ENCODE measurements at places on chromosomes 7 and 10.

- no peak for DNase-seq
Measured at GRCh38 chr7:122827763-122828162, 58.5 kb downstream of the CADPS2 start.

DNA sequence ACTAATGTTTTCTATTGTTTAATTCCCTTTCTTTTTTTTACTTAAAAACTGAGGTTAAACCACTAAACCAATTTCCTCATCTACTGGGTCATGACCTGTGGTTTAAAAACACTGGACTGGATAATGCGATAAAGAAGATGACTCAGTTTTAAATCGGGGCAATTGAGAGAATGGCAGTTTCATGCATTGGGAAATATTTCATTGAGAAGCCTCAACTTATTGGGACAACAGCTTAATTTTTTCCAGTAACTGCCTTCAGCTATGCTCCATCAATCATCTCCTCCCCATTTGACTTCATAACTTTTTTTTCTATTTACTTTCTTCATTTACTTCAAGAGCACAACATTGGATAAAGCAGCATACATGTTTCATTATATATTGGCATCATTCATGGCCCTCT is 61.8 kb upstream of the MET start:
- no peak for DNase-seq

DNA sequence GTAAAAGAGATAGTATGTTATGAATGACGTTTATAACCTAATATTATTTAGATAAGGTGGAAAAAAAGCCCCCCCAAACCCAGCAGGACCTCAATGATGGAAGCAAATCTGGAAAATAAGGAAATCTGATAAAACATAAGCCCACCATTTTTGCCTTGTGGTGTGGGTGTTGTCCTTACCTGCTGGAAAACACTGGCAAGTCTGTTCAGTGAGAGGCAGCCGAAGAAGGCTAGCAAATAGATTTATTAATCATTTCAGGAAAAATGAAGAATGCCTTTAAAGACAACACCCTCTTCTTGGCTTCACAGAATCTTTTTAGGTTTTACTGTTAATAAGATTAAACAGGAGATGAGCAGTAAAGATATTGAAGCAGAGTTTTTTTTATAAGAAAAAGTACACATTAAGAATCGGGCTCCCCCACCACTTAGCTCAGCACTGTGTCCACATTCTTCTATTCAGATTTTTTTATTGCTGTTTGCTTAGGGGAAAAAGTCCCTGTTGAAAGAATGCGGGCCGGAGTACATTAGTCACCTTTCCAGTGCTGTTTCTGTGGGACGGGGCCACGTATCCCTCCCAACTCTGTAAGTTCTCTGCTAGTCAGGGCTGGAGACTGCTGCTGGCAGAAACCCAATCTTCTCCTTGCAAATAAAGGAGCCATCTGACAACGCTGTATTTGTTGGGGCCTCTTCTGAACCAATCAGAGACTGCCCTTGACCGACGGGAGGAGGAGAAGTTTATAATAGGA is 104.1 kb downstream of the EVX1 start:
- no peak for DNase-seq

DNA sequence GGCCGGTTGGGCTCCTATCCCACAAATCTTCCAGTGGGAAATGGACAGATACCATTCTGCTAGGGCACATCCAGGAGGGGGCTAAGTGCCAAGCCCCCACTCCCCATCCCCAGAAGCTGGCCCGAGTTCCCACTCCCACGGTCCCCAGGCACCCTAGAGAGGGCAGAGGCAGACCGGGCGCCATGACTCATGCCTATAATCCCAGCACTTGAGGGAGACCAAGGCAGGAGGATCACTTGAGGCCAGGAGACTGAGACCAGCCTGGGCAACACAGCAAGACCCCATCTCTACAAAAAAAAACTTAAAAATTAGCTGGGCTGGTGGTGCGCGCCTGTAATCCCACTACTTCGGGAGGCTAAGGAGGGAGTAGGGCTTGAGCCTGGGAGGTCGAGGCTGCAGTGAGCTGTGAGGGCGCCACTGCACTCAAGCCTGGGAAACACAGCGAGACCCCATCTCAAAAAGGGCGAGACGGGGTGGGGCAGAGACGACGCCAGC is 870 bp downstream of the GNA12 start:
- no peak for DNase-seq

DNA sequence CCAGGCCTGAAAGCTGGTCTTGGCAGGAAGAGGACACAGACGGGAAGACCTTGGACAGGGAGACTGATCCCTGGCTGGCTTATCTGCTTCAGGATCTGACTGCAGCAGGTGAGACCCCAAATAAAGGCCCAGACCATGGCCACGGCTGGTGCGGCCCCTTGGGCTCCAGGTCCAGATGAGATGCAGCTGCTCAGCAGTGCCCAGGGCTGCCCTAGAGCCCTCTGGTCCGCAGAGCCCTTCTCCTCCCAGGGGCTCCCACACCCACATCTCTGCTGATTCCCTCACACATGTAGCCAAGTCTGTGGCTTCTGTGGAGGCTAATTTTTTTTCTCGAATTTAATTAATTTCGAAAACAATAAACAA is 46.3 kb downstream of the VIPR2 start:
- DNase-seq, result no peak

GRCh38 chr7:391961-392524 is 102.1 kb downstream of the FOXL3 start:
- DNase-seq, result no peak

GRCh38 chr7:117731455-117731854 is 141.8 kb downstream of the CTTNBP2 start:
- no peak for DNase-seq

DNA sequence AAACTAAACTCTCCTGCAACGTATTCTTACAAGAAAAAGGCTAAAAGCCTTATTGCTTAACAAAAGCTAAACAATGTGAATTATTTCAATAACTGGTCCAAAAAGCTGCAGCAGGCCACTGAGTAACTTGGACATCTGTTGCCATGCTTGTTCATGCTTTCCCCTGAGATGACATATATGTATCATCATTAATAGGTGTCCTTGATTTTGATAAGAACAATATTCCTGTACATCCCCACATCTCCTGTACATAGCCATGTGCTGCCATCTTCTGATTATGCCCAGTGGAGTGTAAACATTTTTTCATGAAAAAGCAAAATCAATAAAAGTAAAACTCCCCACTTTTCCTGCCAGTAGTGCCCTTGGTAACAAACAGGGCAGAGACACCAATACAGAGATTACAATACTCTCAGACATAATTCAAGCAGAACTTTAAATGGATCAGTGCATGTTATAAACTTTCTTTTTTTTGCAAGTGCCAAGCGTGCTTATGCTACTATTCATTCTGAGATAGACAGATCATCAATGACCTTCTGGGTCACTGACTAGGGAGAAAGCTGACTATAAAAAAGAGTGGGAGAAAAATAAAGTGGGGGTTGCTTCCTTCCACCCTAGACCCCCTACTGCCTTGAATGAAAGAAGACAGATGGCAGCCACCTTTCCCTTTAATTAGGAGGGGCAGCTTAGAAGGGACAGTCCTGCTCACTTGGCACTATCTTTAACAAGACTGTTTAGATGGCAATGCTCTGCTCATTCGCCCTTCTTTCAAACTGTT is 205.5 kb upstream of the KLF14 start:
- DNase-seq, result no peak

DNA sequence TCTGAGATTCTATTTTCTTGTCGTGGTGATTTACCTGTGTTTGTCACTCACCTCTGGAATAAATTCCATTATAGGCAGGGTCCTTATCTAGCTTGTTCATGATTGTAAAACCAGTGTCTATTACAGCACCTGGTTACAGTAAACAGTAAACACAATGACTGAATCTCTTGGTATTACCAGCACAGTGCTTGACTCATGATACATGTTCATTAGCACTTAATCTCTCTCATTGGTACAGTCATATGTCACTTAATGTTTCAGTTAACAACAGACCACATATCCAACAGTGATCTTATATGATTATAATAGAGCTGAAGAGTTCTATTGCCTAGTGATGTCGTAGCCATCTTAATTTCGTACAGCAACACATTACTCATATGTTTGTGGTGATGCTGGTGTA is 1.6 kb upstream of the TASOR2 start:
- DNase-seq, result no peak

- DNase-seq, result no peak
Measured at GRCh38 chr7:135147341-135147898, 452 bp upstream of the TMEM140 start.

DNA sequence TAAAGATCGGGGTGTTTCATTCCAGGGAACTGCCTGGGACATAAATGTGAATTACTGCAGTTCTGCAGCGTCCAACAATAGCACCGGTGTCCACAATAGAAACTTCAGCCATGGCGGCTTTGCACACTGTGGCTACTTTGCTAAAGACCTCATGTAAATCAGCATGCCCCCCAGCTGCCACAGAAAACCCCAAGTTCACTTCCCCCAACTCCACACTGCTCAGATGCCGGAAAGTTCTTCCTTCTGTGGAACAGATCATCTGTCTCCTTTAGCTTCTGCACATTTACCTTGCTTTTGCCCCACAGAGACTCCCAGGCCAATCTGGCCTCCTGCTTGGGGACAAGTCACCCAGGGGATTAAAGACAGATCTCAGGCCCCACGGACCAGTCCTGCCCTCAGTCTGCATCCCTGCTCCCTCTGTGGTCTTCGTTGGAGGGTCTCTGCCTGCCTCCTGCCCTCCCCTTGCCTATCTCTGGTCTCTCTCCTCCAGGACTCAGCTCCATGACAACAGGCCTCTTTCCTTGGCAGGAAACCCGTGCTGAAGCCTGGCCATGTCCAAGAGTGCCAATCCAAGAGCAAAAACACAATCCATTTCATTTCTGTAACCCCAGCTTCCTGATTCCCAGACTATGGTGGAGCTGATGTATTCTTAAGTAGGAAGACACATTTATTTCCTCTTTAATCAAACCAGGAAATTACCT is 403.2 kb downstream of the RPS24 start:
- no peak for DNase-seq

- DNase-seq, result no peak
Measured at GRCh38 chr10:48309711-48310226, 3.3 kb downstream of the MAPK8 start.

- no peak for DNase-seq
Measured at GRCh38 chr10:70759781-70760180, 25.4 kb downstream of the TBATA start.

- DNase-seq, result no peak
Measured at GRCh38 chr7:139900326-139900725, 71.3 kb downstream of the TBXAS1 start.

DNA sequence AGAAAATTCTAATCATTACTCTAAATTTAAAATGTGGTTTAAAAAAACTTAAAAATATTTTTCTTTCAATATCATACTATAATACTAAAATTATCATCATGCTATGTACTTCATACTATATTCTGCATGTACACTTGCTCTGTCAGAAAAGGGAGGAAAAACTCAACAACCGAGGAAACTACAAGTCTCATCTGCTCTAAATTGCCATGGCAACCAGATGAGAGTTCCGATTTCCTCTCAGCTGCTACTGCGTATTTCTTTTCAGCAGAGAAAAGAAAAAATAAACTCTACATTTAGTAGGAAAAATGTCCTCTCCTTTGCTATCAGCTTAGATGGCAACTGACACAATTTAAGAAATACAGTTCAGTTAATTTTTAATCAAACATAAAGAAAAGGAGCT is 178.9 kb downstream of the SRPK2 start:
- DNase-seq, result no peak

- no peak for DNase-seq
Measured at GRCh38 chr10:85781404-85781803, 585.2 kb downstream of the GRID1 start.

- no peak for DNase-seq
Measured at GRCh38 chr10:1643161-1643907, 94.0 kb downstream of the ADARB2 start.

DNA sequence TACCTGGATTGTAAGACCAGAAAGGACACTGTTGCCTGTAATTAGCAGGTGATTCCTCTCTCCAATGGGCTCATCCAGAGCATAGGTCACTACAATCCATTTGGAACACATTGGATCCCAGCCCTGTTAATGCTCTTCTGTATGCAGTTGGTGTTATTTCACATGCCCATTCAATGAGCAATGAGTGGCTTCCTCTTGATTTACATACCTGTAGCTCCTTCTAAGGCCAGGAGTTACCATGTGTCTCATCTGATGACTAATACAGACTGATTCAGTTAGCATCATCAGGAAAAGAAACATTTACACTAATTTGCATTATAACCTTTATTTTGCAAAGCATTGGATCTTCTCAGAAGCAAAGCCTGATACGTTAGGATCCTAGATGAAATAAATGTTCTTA is 83.1 kb upstream of the NPVF start:
- no peak for DNase-seq

- DNase-seq, result no peak
Measured at GRCh38 chr10:78541481-78542140, 507.9 kb downstream of the RPS24 start.

GRCh38 chr10:6667150-6667549 is 87.1 kb upstream of the PRKCQ start:
- no peak for DNase-seq

DNA sequence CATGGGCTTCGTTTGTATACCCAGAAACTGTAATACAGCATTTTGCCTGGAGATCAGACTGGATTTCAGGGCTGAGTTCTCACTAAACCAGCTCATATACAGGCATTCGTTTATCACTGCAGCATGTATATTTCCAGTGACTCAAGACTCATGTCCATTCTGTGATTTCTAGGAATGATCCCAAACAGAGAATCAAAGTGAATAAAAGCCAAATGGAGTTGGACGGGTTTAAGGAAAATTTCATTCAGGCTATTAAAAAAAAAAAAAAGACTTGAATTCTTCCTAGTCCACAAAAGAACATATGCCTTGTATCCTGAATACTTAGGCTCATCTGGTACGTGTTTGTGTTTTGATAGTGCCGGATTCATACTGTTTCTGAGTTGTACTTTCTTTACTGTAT is 46.8 kb downstream of the TET1 start:
- no peak for DNase-seq

DNA sequence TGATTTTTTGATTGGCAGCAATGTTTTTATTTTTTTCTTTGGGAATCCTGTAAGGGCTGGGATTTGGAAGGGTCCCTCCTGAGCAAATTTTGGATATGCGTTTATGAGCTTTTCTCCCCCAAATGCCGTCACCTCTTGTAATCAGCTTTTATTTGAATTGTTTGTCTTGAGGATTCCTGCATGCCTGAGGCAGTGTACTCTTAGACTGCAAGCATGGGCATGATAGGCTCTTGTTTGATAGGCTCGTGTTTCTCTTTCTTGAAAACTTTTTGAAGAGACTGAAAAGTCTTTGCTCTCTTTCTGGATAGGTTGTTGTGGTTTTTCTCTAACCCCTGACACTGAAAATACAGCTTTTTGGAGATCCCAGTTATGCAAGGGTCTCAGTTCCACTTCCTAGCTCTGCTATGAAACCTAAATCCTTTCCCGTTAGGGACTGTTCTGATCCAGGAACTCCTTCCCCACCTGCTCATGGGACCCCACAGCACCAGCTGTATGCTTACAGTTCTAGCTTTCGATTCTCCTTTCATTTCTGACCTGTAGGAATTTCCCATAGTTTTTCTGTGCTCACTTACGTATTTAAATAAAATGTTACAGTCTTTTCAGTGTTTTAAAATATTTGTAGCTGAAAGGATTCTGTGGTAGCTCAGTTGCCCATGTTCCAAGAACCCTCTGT is 17.2 kb downstream of the TSPAN13 start:
- no peak for DNase-seq
